Stimulated activated CD8-positive, alpha-beta memory T cell treated with anti-CD3 and anti-CD28 coated beads, Interleukin-2, amount 100 ng/mL, for 48 hours (primary cell): ENCODE measurements at places on chromosomes 3 and 15.

GRCh38 chr3:64267721-64268604 is 42.7 kb upstream of the PRICKLE2 start:
- no peak for DNase-seq

DNA sequence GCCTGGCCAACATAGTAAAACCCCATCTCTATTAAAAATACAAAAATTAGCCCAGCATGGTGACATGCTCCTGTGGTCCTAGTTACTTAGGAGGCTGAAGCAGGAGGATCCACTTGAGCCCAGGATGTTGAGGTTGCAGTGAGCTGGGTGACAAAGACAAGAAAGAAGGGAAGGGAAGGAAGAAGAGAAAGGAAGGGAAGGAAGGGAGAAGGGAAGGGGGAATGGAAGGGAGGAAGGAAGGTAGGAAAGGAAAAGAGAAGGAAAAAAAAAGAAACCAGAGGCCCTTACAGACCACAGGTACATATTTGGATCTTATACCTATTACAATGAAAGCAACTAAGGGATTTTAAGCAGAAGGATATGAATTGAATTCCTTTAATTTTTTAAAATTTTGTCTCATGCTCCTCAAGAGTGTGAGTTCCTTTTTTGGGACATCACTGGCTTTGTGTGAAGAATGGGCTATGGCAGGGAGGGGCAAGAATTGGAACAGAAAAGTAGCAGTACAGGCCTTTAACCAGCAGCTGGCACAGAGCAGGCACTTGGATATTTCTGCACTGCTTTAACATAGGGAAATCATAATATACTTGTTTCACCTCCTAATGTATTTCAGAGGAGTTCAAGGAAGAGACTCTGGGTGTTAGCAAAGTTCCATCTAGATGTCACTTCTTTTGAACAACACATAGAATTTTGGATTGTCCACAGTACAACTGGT is 7.9 kb downstream of the RAB27A start:
- DNase-seq: no peak

DNA sequence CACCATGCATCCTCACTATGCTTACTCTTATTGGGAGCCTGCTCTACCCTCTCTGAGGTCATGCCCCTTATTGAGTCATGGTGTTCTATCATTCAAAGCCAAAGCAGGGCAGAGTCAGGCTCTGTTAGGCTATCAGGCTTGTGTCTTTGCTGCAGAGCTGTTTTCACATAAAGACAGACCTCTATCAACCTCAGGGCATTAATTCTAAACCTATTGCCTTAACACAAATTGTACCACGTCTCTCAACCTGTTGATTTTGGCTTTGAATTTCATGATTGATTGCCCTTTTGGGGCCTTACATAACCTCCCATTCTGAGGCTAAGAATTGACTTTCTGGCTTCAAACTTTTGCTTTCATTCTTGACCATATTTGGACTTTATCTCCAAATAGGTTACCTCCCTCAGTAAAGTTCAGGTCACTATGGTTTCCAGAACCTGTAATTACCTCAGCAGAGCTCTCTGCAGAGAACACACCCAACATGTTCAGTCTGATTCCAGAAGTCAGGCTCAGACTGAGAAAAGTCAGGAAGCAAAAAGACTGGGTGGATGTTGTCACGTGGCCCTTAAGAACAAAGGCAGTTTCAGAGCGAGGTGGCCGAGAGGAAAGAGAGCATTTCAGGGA is 221.4 kb upstream of the NANOGP8 start:
- no peak for DNase-seq

DNA sequence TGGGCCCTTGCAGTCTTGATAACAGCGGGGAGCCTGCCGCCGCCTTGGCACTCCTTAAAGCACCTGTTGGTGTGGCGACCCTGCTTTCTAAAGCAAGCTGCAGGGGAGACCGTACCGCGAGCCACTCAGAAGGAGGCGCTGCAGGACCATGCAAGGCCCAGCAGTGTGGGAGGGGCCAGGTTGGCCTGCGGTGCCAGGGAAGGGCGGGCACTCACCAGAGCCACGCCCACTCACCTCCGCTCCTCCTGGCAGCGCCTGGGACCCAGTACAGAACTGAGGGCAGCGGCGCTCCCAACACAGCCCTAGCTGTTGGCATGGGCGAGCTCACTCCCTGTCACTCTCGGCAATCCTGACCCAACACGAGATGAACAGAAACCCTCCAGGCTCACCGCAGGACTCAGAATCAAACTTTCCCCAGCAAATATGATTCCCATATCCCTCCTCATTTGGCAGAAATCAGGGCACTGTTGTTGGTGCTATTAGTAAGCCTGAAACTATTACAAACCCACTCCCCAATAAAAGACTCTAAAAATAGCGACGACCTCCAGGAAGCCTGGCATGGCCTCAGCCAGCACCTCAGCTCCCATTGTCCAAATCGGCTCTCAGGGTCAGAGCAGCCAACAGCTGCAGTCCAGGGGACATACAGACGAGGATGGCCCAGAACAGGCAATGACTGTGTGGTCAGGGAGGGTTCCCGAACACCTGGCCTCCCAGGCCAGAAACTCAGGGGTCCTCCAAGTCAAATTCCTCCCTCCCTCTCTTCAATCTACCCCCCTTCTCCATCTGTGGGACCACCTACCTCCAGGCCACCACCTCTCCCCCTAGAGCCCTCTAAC is 77.2 kb downstream of the TBC1D2B start:
- peak; percentile 61 for DNase-seq

GRCh38 chr3:48129921-48130320 is 58.3 kb downstream of the CDC25A start:
- DNase-seq: no peak

DNA sequence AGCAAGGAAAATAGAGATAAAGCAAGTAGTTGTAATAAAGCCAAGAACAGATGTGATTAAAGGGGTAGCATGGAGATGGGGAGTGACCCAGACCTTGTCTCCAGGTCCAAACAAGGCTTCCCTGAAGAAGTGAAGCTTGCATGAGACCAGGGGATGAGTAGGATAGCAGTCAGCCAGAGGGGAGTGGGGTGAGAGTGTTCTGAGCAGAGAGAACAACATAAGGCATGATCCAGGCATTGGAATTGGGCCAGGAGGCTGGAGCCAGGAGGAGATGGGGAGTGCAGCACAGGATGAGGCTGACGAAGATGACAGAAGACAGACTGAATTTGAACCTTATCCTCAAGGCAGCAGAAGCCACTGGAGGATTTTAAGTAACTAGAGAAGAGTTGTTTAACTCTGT is 7.2 kb downstream of the TMOD2 start:
- no peak for DNase-seq
